CD14-positive monocyte (primary cell): ENCODE measurements at places on chromosomes 4 and X.

DNA sequence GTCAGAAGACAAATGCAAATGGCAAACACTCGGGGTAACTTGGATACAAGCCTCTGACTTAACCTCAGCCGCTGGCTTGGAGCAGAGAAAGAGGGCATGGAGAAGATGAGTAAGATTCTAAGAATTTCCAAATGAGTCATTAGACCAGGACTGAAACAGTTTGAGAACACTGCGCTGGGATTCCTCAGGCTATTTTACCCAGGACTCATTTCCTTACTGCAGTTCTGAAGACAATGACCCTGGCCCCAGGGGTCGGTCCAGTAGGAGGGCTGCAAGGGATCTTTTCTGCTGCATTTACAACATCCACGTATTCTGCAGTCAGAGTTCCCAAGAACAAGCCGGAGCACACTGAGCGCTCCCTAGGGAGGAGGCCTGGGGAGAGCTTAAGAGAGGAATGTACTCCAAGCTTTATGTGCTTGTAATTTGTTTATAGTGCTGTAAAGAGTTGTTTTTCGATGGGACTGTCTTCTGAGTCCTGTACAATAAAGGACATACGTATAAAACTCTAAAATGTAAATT lies 27.3 kb upstream of the SORBS2 start:
- DNase-seq = no peak

DNA sequence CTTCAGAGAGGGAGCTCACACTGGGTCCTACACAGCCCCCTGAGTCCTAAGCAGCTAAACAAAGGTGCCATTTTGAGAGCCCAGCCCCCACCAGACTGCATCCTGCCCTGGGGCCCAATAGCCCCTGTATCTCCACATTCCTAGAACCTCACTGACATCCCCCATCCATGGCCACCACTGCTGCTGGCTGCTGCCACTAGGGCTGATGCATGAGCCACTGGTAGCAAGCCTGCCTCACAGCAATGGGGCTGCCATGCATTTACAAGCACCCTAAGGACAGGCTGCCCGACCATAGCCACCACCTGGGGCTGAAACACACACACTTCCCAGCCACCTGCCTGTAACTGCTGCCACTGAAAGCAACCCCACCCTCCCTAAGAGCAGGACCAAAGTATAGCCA lies 26.5 kb upstream of the TRO start:
- DNase-seq = no peak

- DNase-seq = no peak
Measured at GRCh38 chrX:33211356-33212260, at the start of gene DMD. TSS of gene DMD (minus strand) at chrX:33211549. CDS start at chrX:33211312, 237 bp downstream.

GRCh38 chr4:158410272-158410671 lies 111.4 kb upstream of the RXFP1 start:
- no peak for DNase-seq

GRCh38 chrX:131565909-131566308 lies 22.0 kb downstream of the OR13H1 start:
- DNase-seq = no peak

GRCh38 chr4:17814140-17814539 lies 3.4 kb downstream of the NCAPG start:
- peak; percentile 91 for DNase-seq

- no peak for DNase-seq
Measured at GRCh38 chrX:2799369-2799768, 29.4 kb upstream of the GYG2 start.

DNA sequence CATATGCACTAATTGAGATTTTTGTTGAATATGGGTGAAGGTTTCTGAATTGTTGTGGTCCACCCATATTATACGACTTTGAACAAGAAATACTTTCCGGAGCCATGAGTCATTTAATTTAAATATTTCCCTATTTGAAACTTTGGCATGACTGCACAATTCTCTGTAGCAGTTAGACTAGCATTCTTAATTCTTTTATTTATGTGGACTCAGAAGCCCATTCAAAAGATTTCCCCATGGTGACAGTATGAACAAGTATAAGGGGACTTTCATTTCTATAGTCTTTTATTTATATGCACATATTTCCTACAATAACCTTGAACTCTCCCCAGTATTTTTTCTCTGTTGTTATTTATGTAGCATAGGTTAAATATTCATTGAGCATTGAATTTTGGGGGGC lies 72.6 kb downstream of the DTHD1 start:
- no peak for DNase-seq

DNA sequence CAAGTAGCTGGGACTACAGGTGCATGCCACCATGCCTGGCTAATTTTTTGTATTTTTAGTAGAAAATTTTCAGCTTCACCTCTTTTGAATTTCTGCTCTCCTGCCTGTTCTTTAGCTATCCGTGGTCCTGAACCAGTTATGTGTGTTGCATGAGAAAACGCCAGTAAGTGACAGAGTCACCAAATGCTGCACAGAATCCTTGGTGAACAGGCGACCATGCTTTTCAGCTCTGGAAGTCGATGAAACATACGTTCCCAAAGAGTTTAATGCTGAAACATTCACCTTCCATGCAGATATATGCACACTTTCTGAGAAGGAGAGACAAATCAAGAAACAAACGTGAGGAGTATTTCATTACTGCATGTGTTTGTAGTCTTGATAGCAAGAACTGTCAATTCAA lies 13.9 kb downstream of the ALB start:
- no peak for DNase-seq

- DNase-seq = no peak
Measured at GRCh38 chr4:145823743-145824142, 114.9 kb downstream of the ZNF827 start.

GRCh38 chr4:102042871-102043802 lies 252.6 kb downstream of the BANK1 start:
- DNase-seq = no peak

GRCh38 chr4:702618-703048 lies 3.0 kb upstream of the PCGF3 start:
- no peak for DNase-seq

DNA sequence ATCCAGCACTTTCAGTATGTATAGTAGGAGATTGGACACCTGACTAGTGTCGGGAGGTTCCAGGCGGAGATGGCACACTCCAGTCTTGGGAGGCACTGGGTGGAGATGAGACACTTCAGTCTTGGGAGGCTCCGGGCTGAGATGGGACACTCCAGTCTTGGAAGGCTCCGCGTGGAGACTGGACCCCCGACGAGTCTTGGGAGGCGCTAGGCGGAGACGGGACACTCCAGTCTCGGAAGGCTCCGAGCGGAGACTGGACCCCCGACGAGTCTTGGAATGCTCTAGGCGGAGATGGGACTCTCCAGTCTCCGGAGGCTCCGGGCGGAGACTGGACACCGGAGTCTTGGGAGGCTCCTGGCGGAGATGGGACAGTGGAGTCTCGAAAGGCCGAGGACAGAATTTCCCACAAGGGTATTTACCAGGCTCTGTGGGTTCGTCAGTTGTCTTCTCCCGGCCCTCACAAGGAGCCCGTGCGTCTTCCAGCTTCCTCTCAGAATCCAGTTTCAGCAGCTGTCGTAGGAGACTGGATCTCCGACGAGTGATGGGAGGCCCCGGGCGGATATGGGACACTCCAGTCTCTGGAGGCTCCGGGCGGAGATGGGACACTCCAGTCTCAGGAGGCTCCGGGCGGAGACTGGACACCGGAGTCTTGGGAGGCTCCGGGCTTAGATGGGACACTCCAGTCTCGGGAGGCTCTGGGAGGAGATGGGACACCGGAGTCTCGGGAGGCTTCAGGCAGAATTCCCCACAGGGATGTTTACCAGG lies 952 bp downstream of the FAM47A start:
- no peak for DNase-seq

- DNase-seq = no peak
Measured at GRCh38 chr4:137307806-137308205, 224.5 kb downstream of the PCDH18 start.

GRCh38 chr4:167196344-167197012 lies 37.8 kb downstream of the SPOCK3 start:
- DNase-seq = no peak

DNA sequence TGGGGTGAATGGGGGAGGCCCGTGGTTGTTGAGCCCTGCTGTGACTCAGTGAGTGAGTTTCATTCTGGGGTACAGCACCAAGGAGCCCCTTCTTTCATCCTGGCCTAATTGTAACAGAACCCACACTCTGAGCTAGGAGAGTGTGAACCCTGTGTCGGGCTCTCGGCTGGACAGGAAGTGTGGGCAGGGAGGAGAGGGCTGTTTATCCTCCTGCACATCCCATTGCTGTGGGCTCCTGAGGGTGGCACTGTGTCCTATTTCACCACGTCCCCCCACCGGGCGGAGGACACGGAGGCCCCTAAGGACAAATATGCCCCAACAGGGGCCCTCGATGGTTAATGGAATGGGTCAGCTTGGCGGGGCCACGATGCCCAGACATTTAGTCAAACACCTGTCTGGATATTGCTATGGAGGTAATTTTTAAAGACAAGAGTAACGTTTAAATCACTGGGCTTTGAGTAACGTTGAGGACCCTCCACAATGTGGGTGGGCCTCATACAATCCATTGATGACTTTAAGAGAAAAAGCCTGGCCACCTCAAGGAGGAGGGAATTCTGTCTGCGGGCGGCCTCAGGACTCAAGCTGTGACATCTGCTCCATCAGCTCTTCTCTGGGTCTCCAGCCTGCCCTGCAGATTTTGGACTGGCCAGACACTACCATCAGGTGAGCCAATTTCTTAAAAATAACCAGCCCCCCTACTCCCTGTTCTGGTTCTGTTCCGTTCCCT lies 46.1 kb upstream of the SORCS2 start:
- no peak for DNase-seq

DNA sequence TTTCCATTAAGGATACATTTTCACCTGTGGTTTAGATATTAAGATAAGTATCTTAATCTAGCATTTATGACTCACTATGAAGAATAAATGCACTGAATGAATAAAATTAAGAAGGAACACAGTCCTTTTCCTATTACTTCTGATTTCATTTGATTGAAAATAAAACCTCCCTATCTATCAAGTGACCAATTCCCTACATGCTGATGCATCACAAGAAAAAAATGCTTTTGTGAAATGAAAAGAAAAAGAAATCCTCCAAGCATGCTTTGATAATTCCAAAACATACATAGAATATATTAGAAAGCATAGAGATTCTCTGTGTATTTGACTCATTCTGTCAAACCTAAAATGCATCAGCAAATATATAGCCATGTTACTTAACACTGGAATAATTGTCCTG lies 37.1 kb downstream of the PCDH10 start:
- no peak for DNase-seq

- no peak for DNase-seq
Measured at GRCh38 chr4:88786011-88786410, 88.4 kb upstream of the NAP1L5 start.

- no peak for DNase-seq
Measured at GRCh38 chrX:66012094-66012534, 27.8 kb downstream of the VSIG4 start.

DNA sequence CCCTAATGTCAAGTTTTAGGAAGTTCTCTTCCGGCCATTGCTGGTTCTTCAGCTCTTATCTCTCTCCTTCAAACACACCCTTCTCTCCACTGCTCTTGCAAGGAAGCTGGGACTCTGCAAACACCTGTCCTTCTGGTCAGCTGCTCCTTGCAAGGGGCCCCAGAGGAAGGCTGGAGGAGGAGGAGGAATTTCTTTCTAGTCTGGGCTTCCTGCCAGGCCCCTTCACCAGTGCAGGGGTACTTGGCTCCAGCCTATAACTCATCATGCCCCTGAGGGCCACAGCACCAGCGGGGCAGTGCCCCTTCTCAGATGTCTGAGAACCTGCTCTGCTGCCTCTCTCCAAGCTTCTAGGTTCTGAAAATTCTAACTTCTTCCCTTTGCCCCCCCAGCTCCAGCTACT lies 46.7 kb downstream of the REELD1 start:
- no peak for DNase-seq
